ENCODE measurements at places on chromosomes 7 and 10. TPM values are rescaled to one million over a fixed set of nuclear protein-coding genes. Genes with fewer than 3 reads are reported as not detected.

The BAIAP2L1 gene
- 53.9 TPM for total RNA-seq

The KAZALD1 gene
- 3.0 TPM for total RNA-seq

The GJC3 gene
- 0.43 TPM for total RNA-seq

The LRRN3 gene
- total RNA-seq = 0.03 TPM

The TAS2R3 gene
- total RNA-seq = not detected

The MEIG1 gene
- 0.55 TPM for total RNA-seq

The STRIP2 gene
- total RNA-seq = 9.8 TPM

All from A549 treated with GW870086 at 1 μM for 4 hours (cell line).